Cardiac septum (tissue), 1 donor: ENCODE measurements at places on chromosomes 7 and 10. TPM values are rescaled to one million over a fixed set of nuclear protein-coding genes. Genes with fewer than 3 reads are reported as not detected.

Gene SCART1
- total RNA-seq, result 1.0 TPM

- no peak for DNase-seq
Observed at GRCh38 chr7:22210967-22211366, 146.0 kb downstream of the RAPGEF5 start.

DNA sequence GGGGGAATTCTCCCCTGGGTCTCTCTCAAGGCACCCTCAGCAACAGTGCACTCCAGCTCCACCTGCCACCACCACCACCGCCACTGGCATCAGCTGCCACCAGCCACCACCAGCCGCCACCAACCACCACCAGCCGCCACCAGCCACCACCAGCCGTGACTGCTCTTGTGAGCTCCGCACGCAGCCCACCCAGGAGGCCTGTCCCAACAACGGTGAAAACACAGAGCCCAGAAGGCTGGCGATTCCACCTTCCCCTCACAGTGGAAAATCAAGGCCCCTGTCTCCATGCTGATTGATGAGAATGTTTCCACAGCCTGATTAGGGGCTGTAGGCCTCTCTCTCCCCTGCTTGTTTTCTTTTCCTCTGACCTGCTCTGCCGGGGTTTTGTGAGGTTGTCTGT lies 41.1 kb downstream of the COBL start:
- no peak for DNase-seq

Gene RAMP3
- total RNA-seq, result 52.5 TPM

GRCh38 chr7:82021036-82021435 lies 251.2 kb upstream of the HGF start:
- no peak for DNase-seq

GRCh38 chr7:96233528-96234154 lies 88.3 kb downstream of the SLC25A13 start:
- no peak for DNase-seq

GRCh38 chr7:127029823-127030222 lies 222.9 kb downstream of the GRM8 start:
- no peak for DNase-seq

Gene UPF2
- total RNA-seq, result 15.2 TPM

GRCh38 chr10:21052072-21052708 lies 155.1 kb upstream of the NEBL start:
- DNase-seq, result no peak

DNA sequence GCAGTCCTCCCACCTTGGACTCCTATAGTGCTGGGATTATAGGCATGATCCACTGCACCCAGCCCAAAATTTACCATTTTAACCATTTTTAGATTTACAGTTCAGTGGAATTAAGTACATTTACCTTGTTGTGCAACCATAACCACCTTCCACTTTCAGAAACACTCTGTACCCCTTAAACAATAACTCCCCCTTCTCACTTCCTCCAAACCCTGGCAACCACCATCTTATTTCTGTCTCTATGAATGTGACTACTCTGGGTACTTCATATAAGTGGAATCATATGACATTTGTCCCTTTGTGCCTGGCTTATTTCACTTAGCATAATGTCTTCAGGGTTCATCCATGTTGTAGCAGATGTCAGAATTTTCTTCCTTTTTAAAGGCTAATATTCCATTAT lies 33.6 kb downstream of the SUFU start:
- no peak for DNase-seq

- no peak for DNase-seq
Observed at GRCh38 chr10:77513220-77513619, 124.4 kb downstream of the KCNMA1 start.

DNA sequence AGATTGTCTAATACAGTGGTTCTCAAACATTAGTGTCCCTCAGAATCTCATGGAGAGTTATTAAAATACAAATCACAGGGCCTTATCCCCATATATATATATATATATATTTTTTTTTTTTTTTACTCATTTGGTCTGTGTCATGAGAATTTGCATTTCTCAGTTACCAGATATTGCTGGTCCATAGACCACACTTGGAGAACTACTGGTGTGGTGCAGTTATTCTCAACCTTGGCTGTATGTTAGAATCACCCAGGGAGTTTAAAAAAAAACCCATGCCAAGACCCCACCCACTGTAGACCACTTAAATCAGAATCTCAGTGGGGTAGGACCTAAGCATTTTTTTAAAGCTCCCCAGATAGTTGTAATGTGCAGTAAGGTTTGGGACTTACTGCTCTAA lies 179.9 kb downstream of the AUTS2 start:
- no peak for DNase-seq

DNA sequence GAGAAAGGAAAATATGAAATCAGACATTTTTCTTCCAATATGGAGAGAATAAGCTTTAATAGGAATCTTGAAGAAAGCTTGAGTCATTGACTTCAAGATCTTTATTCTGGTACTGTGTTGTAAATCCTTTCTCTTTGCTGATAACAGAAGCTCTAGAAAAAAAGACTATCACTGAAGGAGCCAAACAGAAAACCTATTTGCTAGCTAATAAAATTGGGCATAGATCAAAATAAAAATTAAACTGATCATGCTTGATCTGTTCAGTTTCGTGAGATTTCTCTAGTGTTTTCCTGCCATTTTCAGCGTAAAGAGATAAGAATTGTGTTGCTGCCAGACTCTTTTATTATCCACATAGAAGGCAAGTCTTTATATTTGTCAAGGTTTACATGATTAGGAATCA lies 1.5 kb upstream of the GHITM start:
- no peak for DNase-seq
